ENCODE measurements at places on chromosomes 11 and 22. TPM values are rescaled to one million over a fixed set of nuclear protein-coding genes. Genes with fewer than 3 reads are reported as not detected.
A peak's percentile ranks its signal among the peaks of the same experiment; 100 is the strongest.

DNA sequence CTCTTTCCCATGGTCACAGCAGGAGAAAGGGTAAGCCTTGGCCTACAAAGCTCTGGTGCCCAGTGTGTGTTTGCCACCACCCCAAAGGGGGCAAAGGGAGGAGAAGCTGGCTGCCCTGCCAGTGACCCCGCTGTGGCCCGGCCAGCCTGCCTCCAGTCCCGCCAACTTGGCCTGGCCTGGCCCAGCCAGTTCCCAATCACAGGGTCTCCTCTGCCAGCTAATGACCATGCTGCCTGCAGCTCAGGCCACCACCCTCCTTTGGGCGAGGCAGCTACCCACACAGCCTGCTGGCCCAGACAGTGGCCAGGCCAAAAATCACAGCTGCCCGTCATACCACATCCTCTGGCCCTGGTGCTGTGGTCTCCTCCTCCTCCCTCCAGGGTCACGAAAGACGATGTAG, 5.1 kb downstream of the GDPD5 start:
- H3K4me3 ChIP-seq: no peak overlapping the region
- no peaks in the 10 kb centered on the region for H3K27me3 ChIP-seq

The KDM4D gene
- total RNA-seq: under 0.01 TPM

GRCh38 chr11:8758619-8759169, 76.1 kb downstream of the RPL27A start:
- no peak overlapping the region for H3K4me3 ChIP-seq
- DNase-seq: no peak
- peak overlapping the region; percentile 78 for H3K27ac ChIP-seq
- no peaks in the 10 kb centered on the region for H3K36me3 ChIP-seq

The GAB4 gene
- not detected for total RNA-seq

- no peaks in the 10 kb centered on the region for H3K36me3 ChIP-seq
- peak overlapping the region; percentile 84 for H3K27ac ChIP-seq
- H3K4me1 ChIP-seq: peaks cover 44% of the 10 kb centered on the region
- peak; percentile 90 for DNase-seq
Observed at GRCh38 chr11:65574109-65574810, 1.6 kb upstream of the EHBP1L1 start.

DNA sequence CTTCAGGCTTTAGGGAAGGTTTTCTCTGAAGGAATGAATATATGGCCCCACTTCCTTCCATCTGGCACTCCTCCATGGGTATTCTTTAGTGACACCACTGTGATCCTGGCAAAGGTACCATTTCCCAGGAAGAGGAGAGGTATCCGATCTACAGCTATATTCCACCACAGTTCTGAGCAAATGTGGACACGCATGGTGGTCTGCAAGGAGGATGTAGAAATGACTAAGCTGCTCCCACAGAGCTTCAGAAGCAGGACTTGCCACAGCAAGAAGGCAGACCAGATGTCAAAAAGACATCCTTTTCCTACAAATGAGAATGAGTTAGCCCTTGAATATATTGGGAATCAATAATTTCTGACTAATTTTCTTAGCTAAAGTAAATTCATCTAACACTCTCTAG, 45.5 kb downstream of the ARFGAP2 start:
- H3K4me3 ChIP-seq: no peak overlapping the region
- H3K27ac ChIP-seq: no peak overlapping the region
- no peaks in the 10 kb centered on the region for H3K36me3 ChIP-seq
- DNase-seq: no peak

The PANX3 gene
- total RNA-seq: not detected

- H3K4me3 ChIP-seq: no peak overlapping the region
- DNase-seq: no peak
- no peaks in the 10 kb centered on the region for H3K27me3 ChIP-seq
- no peak overlapping the region for H3K27ac ChIP-seq
- no peaks in the 10 kb centered on the region for H3K36me3 ChIP-seq
Observed at GRCh38 chr22:49064836-49065235, 762.8 kb downstream of the BRD1 start.

GRCh38 chr11:21121991-21122390, 452.6 kb downstream of the NELL1 start:
- H3K27ac ChIP-seq: no peak overlapping the region
- H3K4me3 ChIP-seq: no peak overlapping the region
- no peak for DNase-seq
- no peaks in the 10 kb centered on the region for H3K27me3 ChIP-seq
- H3K36me3 ChIP-seq: no peaks in the 10 kb centered on the region
